Activated T-cell treated with anti-CD3 and anti-CD28 coated beads, Interleukin-2, amount 50 U/mL, for 4 hours (primary cell): ENCODE measurements at places on chromosomes 12 and 14. TPM values are rescaled to one million over a fixed set of nuclear protein-coding genes. Genes with fewer than 3 reads are reported as not detected.

DNA sequence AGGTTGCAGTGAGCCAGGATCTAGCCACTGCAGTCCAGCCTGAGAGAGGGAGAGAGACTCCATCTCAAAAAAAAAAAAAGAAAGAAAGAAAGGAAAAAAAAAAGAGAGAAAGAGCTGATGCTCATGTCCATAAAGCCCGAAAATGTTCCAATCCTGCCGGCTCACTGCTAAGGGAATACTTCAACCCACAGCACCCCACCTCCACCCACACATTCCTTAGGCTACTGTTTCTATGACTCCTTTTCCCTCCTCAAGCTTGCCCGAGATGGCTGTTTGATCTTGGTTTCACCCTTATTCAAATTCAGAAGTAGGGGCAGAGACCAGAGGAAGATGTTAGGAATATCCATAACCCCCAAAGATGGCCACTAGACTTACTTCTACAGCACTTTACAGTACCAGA is 59.5 kb upstream of the RASSF3 start:
- DNase-seq, result no peak

INSM2 gene
- not detected for total RNA-seq

DNA sequence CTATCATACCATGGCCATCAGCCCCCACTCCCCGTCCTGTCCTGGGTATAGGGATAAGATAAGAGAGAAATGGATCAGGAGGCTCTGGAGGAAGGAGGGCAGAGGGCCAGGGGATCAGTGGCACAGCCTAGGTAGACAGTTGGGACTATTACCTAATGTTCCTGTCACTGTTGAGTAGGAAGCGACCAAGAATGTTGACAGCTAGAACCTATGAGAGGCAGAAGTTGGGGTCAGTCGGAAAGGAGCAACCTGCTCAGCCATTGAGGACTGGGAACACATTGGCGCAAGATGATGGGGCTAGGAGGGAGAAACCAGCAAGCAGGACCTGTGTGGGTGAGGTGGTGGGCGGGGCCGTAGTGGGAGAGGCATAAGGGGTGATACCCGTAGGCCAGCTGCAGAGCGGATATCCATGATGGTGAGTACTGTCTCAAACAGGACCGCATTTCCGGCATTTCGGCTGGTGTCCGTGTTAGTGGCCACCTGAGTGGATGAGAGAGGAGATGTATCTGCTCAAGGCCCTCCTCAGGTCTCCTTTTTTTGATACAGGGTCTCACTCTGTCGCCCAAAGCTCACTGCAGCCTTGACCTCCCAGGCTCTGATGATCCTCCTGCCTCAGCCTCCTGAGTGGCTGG is 3.3 kb downstream of the AP1G2 start:
- no peak for DNase-seq

DNA sequence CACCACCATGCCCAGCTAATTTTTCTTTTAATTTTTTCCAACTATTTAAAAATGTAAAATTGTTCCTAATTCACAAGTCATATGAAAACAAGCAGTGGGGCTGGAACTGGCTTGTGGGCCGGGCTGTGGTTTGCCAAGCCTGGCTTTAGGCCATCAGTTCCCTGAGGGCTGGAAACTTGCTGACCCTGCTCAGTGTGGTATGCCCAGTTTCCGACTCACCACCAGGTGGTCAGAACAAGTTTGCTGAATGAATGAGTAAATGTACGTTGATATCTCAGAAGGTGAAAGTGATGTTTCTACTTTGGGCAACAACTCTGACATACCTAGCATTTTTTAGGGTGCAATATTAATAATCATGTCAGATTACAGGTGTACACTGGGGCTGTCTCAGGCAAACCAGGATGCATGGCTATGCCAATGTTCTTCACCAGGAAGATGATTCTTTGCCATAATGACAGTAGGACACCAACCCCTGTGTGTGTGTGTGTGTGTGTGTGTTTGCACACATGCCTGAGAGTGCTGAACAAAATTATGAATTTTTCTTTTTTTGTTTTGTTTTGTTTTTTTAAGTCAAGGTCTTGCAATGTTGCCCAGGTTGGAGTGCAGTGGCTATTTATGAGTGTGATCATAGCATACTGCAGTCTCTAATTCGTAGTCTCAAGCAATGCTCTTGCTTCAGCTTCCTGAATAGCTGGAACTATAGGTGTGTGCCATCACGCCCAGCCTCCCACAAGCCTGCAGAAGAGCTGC is 106.1 kb downstream of the PTPN11 start:
- no peak for DNase-seq

DNA sequence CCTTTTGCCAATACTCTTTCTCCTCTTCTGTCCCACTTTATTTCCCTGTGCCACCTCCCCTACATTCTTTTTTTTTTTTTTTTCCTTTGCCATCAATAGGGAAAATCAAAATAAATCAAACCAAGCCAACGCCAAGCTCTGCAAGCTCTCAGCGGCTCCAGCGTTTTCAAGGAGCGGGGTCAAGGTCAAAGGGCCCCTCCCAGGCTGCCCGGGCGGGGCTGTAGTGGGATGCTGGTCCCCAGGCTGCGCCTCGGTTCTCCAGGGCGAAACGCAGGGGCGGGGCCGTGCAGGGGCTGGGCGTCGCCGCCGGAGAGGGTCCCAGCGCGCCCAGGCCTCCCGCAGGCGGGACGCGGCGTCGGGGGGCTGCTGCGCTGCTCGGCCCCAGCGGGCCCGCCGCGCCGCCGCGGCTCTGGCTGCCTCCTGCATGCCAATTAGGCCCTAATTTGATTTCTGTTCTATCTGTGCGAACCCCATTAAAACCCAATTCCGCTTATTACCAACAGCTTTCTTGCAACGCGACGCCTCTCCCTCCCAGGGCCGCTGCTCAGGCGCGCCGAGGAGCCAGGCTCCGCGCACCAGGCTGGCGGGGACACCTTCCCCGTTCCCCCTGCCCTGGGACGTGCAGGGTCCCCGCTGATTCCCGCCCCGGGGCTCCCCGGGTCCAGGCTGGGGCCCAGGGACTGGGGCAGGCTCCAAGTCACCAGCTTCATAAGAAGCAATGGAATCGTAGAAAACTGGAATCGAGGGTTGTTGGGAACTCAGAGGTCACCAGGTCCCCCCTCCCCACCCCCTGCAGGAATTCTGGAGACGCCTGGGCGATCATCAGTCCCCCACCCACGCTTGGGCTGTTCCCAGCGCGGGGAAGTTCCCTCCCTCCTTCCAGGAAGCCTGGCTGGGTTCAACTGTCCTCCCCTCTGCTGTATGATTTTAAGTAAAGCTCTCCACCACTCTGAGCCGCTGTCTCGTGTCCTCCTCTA is 50.7 kb upstream of the MAP1LC3B2 start:
- DNase-seq, result no peak

DNA sequence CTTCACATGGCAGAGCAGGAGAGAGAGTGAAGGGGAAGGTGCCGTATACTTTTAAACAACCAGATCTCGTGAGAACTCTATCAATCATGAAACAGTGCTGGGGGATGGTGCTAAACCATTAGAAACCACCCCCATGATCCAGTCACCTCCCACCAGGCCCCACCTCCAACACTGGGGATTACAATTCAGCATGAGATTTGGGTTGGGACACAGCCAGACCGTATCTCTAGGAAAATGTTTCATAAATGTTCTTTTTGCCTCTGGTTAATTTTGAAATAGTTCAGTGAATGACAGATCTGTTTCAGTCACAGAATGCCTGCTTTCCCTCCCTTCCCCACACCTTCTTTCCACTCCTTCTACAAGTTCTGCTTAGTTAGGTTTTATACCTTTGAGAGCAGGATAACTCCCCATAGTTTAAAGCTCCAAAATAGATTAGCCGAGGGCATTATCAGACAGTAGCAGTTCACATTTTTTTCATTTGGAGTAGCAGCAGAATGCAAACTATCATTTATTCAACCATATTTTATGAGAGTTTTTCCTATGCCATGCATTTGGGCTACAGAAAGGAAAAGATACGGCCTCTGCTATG is 27.1 kb downstream of the PELI2 start:
- DNase-seq, result no peak

- DNase-seq, result no peak
These were observed 30.5 kb downstream of the CEP83 start for GRCh38 chr12:94429191-94429590.

GRCh38 chr12:2169940-2170339 is 117.2 kb downstream of the CACNA1C start:
- no peak for DNase-seq

GRCh38 chr12:64430886-64431285 is 21.0 kb upstream of the TBK1 start:
- DNase-seq, result no peak

- DNase-seq, result no peak
These were observed 42.9 kb downstream of the DNAI7 start for GRCh38 chr12:25152055-25152454.

- no peak for DNase-seq
These were observed 390.9 kb upstream of the PRICKLE1 start for GRCh38 chr12:42980441-42980840.

CALCOCO1 gene
- total RNA-seq, result 2.6 TPM

- DNase-seq, result no peak
These were observed 77.6 kb upstream of the NID2 start for GRCh38 chr14:52146504-52146903.

DNA sequence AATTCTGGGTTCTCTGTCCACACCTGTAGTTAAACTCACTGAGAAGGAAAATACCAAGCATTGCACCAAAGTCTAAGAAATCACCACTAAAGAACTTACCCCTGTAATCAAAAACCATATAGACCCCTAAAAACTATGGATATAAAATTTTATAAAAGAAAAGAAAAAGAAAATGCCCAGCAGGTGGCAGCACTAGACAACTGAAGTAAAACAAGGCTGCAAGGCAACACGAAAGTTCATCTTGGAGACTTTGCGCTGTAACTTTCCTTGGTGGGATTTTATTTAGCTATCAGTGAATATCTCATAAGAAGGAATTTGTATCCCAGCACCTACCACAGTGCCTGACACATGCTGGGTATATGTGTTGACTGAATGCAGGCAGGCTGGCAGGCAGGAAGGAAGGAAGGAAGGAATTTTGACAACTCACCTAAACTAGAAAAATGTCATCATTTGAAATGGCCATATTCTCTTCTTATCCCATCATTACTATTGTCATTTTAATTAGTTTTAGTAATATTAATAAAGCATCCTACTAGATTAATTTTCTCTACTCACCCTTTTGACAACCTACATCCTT is 68.2 kb upstream of the ETV6 start:
- peak; percentile 69 for DNase-seq

DNA sequence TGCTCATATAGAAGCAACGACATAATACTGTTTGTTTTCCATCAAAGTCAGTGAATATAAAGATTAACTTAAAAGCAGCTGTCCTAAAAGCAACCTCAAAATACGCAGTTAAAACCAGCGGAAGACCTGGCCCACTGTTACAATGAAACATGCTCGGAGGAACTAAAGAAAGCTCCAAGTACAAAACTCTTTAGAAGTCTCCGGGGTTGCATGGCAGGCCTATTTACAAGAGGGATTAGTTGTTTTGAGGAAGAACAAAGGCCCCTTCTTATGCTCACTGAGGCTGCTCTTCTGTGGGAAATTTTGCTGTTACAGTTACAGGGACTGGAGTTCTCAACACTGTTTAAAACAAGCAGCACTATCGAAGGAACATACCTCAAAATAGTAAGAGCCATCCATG is 75.9 kb upstream of the C12orf71 start:
- no peak for DNase-seq

GPR65 gene
- total RNA-seq, result 4.8 TPM

OAS2 gene
- total RNA-seq, result 36.0 TPM

GRCh38 chr12:38847247-38847646 is 58.1 kb downstream of the CPNE8 start:
- no peak for DNase-seq

- no peak for DNase-seq
These were observed 233.2 kb downstream of the MDGA2 start for GRCh38 chr14:47442211-47442610.

GRCh38 chr12:60535363-60535762 is 939.5 kb downstream of the SLC16A7 start:
- no peak for DNase-seq

GRCh38 chr12:53074999-53075370 is 4.2 kb downstream of the SPRYD3 start:
- no peak for DNase-seq

ADCY4 gene
- 0.43 TPM for total RNA-seq

GRCh38 chr12:123529686-123530085 is 3.8 kb downstream of the RILPL1 start:
- DNase-seq, result no peak

SLC25A47 gene
- total RNA-seq, result not detected

DNA sequence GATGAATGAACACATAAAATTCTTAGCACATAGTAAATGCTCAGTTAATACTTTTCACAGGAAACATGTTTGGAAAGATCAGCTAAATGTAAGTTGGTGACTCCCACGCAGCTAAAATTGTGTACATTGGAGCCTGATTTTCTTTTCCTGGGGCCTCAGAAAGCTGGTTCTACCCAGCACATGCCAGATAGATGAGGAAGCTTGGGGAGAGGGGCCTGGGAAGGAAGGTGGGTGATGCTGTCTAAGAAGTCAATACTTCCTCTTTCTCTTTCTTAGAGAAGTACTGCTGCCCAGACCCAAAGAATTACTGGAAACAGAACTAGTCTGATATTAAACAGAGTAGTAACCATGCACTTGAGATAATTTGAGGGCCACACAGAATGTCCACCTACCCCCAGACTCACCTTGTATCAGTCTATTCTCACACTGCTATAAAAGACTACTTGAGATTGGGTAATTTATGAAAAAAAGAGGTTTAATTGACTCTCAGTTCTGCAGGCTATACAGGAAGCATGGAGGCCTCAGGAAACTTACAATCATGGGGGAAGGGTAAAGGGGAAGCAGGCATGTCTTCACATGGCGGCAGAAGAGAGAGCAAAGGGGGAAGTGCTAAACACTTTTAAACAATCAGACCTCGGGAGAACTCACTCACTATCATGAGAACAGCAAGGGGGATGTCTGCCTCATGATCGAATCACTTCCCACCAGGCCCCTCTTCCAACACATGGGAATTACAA is 123.3 kb upstream of the MED13L start:
- no peak for DNase-seq

DNA sequence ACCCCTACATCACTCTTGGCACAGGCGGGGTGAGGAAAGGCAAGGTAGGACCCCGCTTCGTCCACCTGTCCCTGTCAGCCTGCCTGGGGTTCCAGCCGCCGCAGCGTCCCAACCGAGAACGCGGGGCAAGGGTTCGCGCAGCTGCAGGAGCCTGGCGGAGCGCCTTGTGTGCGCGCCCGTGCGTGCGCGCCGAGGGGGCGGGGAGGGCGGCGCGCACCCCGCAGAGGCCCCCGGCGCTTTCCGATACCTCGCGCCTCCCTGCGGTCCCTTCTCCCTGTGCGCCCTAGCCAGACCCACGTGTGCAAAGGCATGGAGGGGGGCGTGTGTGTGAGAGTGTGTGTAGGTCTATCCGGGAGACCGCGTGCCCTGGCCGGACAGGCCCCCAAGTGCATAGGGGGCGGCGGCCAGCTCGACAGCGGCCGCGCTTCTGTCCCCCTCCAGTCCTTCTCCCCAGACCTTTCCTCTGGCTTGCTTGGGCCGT is 122.4 kb downstream of the TSPAN9 start:
- no peak for DNase-seq
